ENCODE measurements at places on chromosomes 4 and X. TPM values are rescaled to one million over a fixed set of nuclear protein-coding genes. Genes with fewer than 3 reads are reported as not detected.
A peak's percentile ranks its signal among the peaks of the same experiment; 100 is the strongest.

RTL5 gene
- total RNA-seq: 0.95 TPM

CDS1 gene
- total RNA-seq: 5.7 TPM

NOX1 gene
- not detected for total RNA-seq

EPGN gene
- total RNA-seq: not detected

SLC38A5 gene
- 150 TPM for total RNA-seq

LANCL3 gene
- total RNA-seq: 0.04 TPM

GBA3 gene
- total RNA-seq: not detected

NPY2R gene
- total RNA-seq: not detected

IL3RA gene
- total RNA-seq: 0.57 TPM

TCEAL6 gene
- not detected for total RNA-seq

DNA sequence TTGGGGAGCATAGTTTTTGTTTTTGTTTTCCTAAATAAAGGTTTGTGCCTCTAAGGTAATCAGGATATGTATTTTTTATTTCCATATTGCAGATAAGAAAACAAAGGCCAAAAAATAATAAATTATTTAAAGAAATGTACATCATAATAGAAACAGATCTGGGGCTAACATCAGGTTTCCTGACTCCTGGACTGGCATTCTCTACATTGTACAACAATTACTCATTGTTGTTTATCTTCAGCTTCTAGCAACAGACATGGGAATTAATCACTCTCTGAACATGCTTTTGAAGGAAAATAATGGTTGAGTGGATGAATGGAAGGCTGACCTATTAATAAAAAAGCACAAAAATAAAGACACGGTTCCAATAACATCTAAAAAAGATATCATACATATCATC is 146.2 kb downstream of the KCNIP4 start:
- no peak overlapping the region for H3K27ac ChIP-seq
- no peaks in the 10 kb centered on the region for H3K4me1 ChIP-seq
- H3K36me3 ChIP-seq: no peaks in the 10 kb centered on the region
- DNase-seq: no peak
- H3K4me3 ChIP-seq: no peak overlapping the region

- no peaks in the 10 kb centered on the region for H3K4me1 ChIP-seq
- H3K27ac ChIP-seq: no peak overlapping the region
- H3K4me3 ChIP-seq: no peak overlapping the region
- H3K36me3 ChIP-seq: no peaks in the 10 kb centered on the region
- no peak for DNase-seq
Measured at GRCh38 chrX:8848441-8848840, 47.3 kb upstream of the FAM9A start.

DNA sequence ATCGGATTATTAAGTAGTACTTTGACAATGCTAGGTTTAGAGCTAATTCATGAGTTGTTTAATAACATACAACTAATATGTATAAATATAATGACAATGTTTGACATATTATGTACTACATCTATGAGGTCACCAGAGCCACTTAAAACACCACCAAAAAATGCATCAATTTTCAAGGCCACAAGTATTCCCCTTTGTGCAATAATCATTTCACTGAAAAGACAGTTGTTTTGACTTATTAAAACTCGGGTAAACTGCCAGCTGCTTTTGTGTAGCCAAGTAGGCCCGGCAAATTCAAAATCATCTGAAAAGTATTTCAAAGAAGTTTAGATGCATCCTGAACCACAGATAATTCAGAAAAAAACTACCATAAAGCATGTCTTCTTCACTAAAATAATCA is 48.7 kb downstream of the CLOCK start:
- H3K27ac ChIP-seq: no peak overlapping the region
- H3K36me3 ChIP-seq: no peaks in the 10 kb centered on the region
- no peaks in the 10 kb centered on the region for H3K4me1 ChIP-seq

- no peaks in the 10 kb centered on the region for H3K27me3 ChIP-seq
- no peak overlapping the region for H3K27ac ChIP-seq
- no peaks in the 10 kb centered on the region for H3K36me3 ChIP-seq
Measured at GRCh38 chr4:116150152-116150551, 935.2 kb downstream of the TRAM1L1 start.

GRCh38 chr4:42488554-42488953 is 91.3 kb downstream of the SHISA3 start:
- H3K4me1 ChIP-seq: no peaks in the 10 kb centered on the region
- no peak overlapping the region for H3K4me3 ChIP-seq
- no peaks in the 10 kb centered on the region for H3K36me3 ChIP-seq

DNA sequence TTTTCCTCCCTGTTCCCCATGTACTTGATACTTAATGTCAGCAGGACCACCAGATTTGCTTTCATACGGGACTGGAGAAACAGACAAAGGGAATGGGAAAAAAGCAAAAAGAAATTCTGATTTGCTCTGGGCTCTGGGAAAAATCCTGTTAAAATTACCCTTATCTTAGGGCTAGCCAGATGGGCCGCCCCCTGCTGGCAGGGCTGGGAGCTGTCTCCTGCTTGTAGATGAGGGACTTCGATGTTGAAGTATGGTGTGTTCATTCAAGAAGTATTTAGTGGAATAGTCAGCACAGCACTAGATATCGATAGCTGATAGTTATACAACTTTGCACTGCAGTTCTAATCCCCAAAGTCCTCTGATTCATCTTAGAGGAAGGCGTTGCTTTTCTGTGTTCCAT is 45.8 kb downstream of the BCORL1 start:
- H3K27me3 ChIP-seq: no peaks in the 10 kb centered on the region
- H3K27ac ChIP-seq: no peak overlapping the region
- no peaks in the 10 kb centered on the region for H3K4me1 ChIP-seq
- no peak overlapping the region for H3K4me3 ChIP-seq
- no peaks in the 10 kb centered on the region for H3K36me3 ChIP-seq
- peak; percentile 52 for DNase-seq

GRCh38 chrX:25154168-25154567 is 138.4 kb upstream of the ARX start:
- H3K36me3 ChIP-seq: no peaks in the 10 kb centered on the region
- no peak overlapping the region for H3K4me3 ChIP-seq
- H3K27ac ChIP-seq: no peak overlapping the region
- H3K27me3 ChIP-seq: peaks cover 6% of the 10 kb centered on the region

- no peaks in the 10 kb centered on the region for H3K36me3 ChIP-seq
- peaks cover 19% of the 10 kb centered on the region for H3K4me1 ChIP-seq
- H3K4me3 ChIP-seq: peak overlapping the region; percentile 68
- DNase-seq: no peak
- peak overlapping the region; percentile 90 for H3K27ac ChIP-seq
Measured at GRCh38 chr4:26319949-26320537, 771 bp upstream of the RBPJ start.

GRCh38 chr4:184392748-184393559 is 81.4 kb downstream of the IRF2 start:
- no peak overlapping the region for H3K4me3 ChIP-seq
- no peaks in the 10 kb centered on the region for H3K4me1 ChIP-seq

GRCh38 chrX:48957477-48957826 is at the start of gene OTUD5:
TSS of gene OTUD5 (minus strand) at chrX:48957607. CDS start at chrX:48957570, 37 bp downstream.
- H3K36me3 ChIP-seq: no peaks in the 10 kb centered on the region
- H3K4me3 ChIP-seq: peak within 1 kb of the TSS; percentile 55
- peak within 1 kb of the TSS; percentile 90 for H3K27ac ChIP-seq
- no peaks in the 10 kb centered on the region for H3K27me3 ChIP-seq

DNA sequence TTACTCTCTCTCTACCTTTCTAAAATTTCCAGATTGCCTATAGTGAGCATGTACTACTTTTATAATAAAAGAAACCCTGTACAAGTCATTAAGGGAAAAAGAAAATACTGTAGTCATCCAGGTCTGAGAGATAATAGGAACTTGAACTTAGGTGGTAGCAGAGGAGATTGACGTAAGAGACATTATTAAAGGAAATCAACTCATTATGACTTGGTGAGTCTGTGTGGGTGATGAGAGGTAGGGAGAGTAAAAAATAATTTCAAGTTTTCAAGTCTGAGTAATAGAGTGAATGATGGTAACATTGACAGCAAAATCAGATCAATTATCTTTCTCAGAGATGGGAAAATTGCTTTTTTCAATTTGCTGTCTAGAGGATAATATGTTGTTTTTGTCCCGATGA is 44.0 kb upstream of the ZCCHC12 start:
- no peaks in the 10 kb centered on the region for H3K27me3 ChIP-seq
- H3K4me3 ChIP-seq: no peak overlapping the region
- H3K27ac ChIP-seq: no peak overlapping the region

GRCh38 chr4:3406021-3406420 is 35.7 kb upstream of the HGFAC start:
- no peaks in the 10 kb centered on the region for H3K27me3 ChIP-seq
- DNase-seq: no peak
- H3K4me3 ChIP-seq: no peak overlapping the region
- H3K27ac ChIP-seq: no peak overlapping the region
- H3K4me1 ChIP-seq: no peaks in the 10 kb centered on the region
- H3K36me3 ChIP-seq: no peaks in the 10 kb centered on the region

DNA sequence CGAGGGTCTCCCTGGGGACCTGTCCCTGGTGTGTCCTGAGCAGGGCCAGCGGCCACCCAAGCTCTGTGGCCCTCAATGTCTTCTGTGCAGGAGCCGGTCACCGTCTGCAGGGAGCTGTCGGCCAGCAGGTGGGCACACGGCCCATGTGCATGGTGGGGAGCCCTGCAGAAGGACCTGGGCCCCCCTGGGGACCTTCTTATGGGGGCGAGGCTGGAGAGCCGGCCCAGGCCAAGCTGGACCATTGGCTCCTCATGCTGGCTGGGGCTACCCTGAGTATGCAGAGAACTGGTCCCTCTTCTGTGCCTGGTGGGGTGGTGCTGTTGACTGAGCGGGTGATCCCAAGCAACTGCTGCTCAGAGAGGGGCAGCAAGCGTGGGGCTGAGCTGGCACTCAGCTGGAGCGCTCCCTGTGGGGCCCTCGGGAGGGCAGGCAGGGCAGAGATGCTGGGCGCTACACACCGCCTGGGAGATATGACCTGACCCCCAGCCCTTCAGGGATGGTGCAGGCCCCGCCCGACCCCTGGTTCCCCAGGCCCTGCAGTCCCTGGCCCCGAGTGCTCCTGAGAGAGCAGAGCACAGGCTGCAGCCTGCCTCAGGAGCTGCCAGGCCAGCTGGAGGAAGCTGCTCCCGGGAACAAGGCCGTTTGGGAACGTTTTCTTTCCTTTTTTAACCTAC is 14.8 kb downstream of the NAT8L start:
- H3K4me3 ChIP-seq: no peak overlapping the region
- H3K4me1 ChIP-seq: no peaks in the 10 kb centered on the region
- no peak for DNase-seq
- no peak overlapping the region for H3K27ac ChIP-seq
- no peaks in the 10 kb centered on the region for H3K36me3 ChIP-seq
- no peaks in the 10 kb centered on the region for H3K27me3 ChIP-seq

- no peaks in the 10 kb centered on the region for H3K27me3 ChIP-seq
- no peak overlapping the region for H3K27ac ChIP-seq
- H3K36me3 ChIP-seq: no peaks in the 10 kb centered on the region
- H3K4me3 ChIP-seq: no peak overlapping the region
- DNase-seq: no peak
- no peaks in the 10 kb centered on the region for H3K4me1 ChIP-seq
Measured at GRCh38 chrX:9532349-9532748, 67.5 kb downstream of the TBL1X start.

- H3K27ac ChIP-seq: peak within 1 kb of the TSS; percentile 76
- H3K36me3 ChIP-seq: no peaks in the 10 kb centered on the region
- peak; percentile 39 for DNase-seq
Measured at GRCh38 chrX:103607364-103608305, at the start of gene TCEAL3. TSS of gene TCEAL3 (plus strand) at chrX:103607963. CDS start at chrX:103609065, 1,102 bp downstream.

- no peaks in the 10 kb centered on the region for H3K36me3 ChIP-seq
- no peak overlapping the region for H3K27ac ChIP-seq
- no peaks in the 10 kb centered on the region for H3K27me3 ChIP-seq
- no peak overlapping the region for H3K4me3 ChIP-seq
- DNase-seq: no peak
Measured at GRCh38 chr4:8700531-8700930, 108.0 kb downstream of the CPZ start.

GRCh38 chrX:25112156-25112555 is 96.4 kb upstream of the ARX start:
- H3K27ac ChIP-seq: no peak overlapping the region
- DNase-seq: no peak
- H3K4me1 ChIP-seq: no peaks in the 10 kb centered on the region
- H3K4me3 ChIP-seq: no peak overlapping the region
- H3K36me3 ChIP-seq: no peaks in the 10 kb centered on the region
- H3K27me3 ChIP-seq: no peaks in the 10 kb centered on the region

DNA sequence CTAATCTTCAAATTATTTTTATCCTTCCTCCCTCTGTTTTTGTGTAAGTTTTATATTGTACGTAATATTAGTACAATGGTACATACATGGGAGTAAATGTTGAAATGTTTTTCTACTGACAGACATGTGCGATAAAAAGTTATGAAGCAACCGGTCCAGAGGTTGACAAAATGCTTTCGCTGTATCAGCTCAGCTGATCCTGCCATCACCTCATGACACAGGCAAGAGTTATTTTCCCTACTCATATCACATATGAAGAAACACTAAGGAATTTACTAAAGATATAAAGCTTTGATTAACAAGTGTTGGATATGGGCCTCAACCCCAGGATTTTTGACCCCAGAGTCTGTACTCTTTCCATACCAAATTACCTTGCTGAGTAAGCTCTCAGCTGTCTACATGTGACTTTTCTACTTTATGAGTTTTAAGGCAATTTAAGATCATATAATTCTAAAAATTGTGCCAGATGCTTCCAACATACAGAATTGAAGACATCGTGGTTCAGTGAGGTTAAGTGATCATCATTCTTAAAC is 50.0 kb downstream of the CLCN5 start:
- no peaks in the 10 kb centered on the region for H3K4me1 ChIP-seq
- H3K36me3 ChIP-seq: no peaks in the 10 kb centered on the region
- no peak for DNase-seq
- H3K4me3 ChIP-seq: no peak overlapping the region
- no peak overlapping the region for H3K27ac ChIP-seq
- H3K27me3 ChIP-seq: no peaks in the 10 kb centered on the region

DNA sequence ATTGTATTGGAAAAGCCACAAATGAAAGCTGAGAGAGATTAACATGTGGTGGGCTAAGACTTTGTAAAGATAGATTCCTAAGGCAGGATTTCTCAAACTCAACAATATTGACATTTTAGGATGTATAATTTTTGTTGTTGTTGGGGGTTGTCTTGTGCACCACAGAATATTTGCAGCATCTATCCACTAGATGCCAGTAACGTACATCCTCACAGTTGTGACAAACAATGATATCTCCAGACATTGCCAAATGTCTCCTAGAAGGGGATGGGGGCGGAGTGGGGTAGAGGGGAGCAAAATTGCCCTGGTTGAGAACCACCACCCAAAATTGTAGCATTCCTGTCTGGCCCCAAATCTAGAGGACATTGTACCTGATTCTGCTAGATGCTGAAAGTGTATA is 14.7 kb upstream of the CBR4 start:
- H3K4me1 ChIP-seq: no peaks in the 10 kb centered on the region
- H3K27me3 ChIP-seq: no peaks in the 10 kb centered on the region
- H3K27ac ChIP-seq: no peak overlapping the region
- no peak for DNase-seq

GRCh38 chrX:70176938-70177533 is at the start of gene DGAT2L6:
TSS of gene DGAT2L6 (plus strand) at chrX:70177483. CDS start at chrX:70177583, 100 bp downstream.
- H3K4me3 ChIP-seq: no peak within 1 kb of the TSS
- no peak for DNase-seq
- H3K27me3 ChIP-seq: no peaks in the 10 kb centered on the region
- no peak within 1 kb of the TSS for H3K27ac ChIP-seq

- H3K36me3 ChIP-seq: no peaks in the 10 kb centered on the region
- H3K27me3 ChIP-seq: no peaks in the 10 kb centered on the region
- no peak overlapping the region for H3K4me3 ChIP-seq
- no peak for DNase-seq
Measured at GRCh38 chr4:77994194-77994721, 62.9 kb upstream of the FRAS1 start.
